ENCODE measurements at places on chromosomes 12 and 14. TPM values are rescaled to one million over a fixed set of nuclear protein-coding genes. Genes with fewer than 3 reads are reported as not detected.

Gene SLC5A8
- total RNA-seq, result not detected

Gene KRT3
- total RNA-seq, result not detected

Gene CEBPE
- total RNA-seq, result not detected

Gene ATL1
- 6.0 TPM for total RNA-seq

Gene TEX52
- not detected for total RNA-seq

Gene C12orf50
- not detected for total RNA-seq

Gene CFAP54
- total RNA-seq, result 0.43 TPM

Gene ANKRD33
- total RNA-seq, result not detected

Gene RERGL
- total RNA-seq, result not detected

Gene APOLD1
- total RNA-seq, result 2.4 TPM

Gene KRT75
- not detected for total RNA-seq

Gene SNRPF
- 5.5 TPM for total RNA-seq

Gene SSTR1
- total RNA-seq, result under 0.01 TPM

Gene PABPN1
- 34.1 TPM for total RNA-seq

Gene PDZRN4
- not detected for total RNA-seq

Gene KIF26A
- total RNA-seq, result 2.3 TPM

Gene CNTN1
- not detected for total RNA-seq

Gene SDR9C7
- not detected for total RNA-seq

Gene GPR68
- 0.39 TPM for total RNA-seq

Gene TAS2R13
- 1.5 TPM for total RNA-seq

Gene SLC10A1
- total RNA-seq, result not detected

Gene LMBR1L
- 41.3 TPM for total RNA-seq

Gene PPM1H
- total RNA-seq, result 1.3 TPM

Gene ZNF385A
- total RNA-seq, result 0.79 TPM

Gene PA2G4
- total RNA-seq, result 96.2 TPM

Gene PLEKHD1
- 0.39 TPM for total RNA-seq

Gene BEGAIN
- 1.4 TPM for total RNA-seq

Gene LRRC43
- total RNA-seq, result 1.2 TPM

Gene GPR65
- not detected for total RNA-seq

Gene CPNE6
- total RNA-seq, result not detected

Gene FOXN4
- total RNA-seq, result not detected

Gene TTC8
- 21.0 TPM for total RNA-seq

Gene WNT1
- 0.11 TPM for total RNA-seq

Gene KLRC4
- 1.2 TPM for total RNA-seq

Gene NXPH4
- total RNA-seq, result not detected

Gene CFL2
- 99.2 TPM for total RNA-seq

Gene REC8
- total RNA-seq, result 14.2 TPM

Gene CCDC38
- under 0.01 TPM for total RNA-seq

Gene FGF23
- total RNA-seq, result not detected

Gene PEX5
- total RNA-seq, result 22.0 TPM

Gene MYBPC1
- not detected for total RNA-seq

Gene ADGRD1
- not detected for total RNA-seq

Gene SOAT2
- total RNA-seq, result not detected

Gene LGR5
- total RNA-seq, result 7.5 TPM

Gene RPL10L
- not detected for total RNA-seq
